Testis (tissue), 5 donors: ENCODE measurements at places on chromosomes 7 and 10. TPM values are rescaled to one million over a fixed set of nuclear protein-coding genes. Genes with fewer than 3 reads are reported as not detected.

MYL7 gene
- total RNA-seq: 1.7 TPM

CLDN15 gene
- 20.2 TPM for total RNA-seq

H2BK1 gene
- not detected for total RNA-seq

FAM25A gene
- total RNA-seq: not detected

PRSS37 gene
- total RNA-seq: 38.6 TPM

SFMBT2 gene
- total RNA-seq: 7.6 TPM

TRIM50 gene
- 16.3 TPM for total RNA-seq

PSD gene
- total RNA-seq: 22.7 TPM

DLD gene
- 57.3 TPM for total RNA-seq

CHAT gene
- 1.7 TPM for total RNA-seq

ZNF488 gene
- total RNA-seq: 3.2 TPM

ADCYAP1R1 gene
- 4.3 TPM for total RNA-seq

PNLIPRP1 gene
- total RNA-seq: not detected

MEST gene
- 32.5 TPM for total RNA-seq
